Cardiac septum (tissue), 1 donor: ENCODE measurements at places on chromosomes 1 and 21. TPM values are rescaled to one million over a fixed set of nuclear protein-coding genes. Genes with fewer than 3 reads are reported as not detected.
A peak's percentile ranks its signal among the peaks of the same experiment; 100 is the strongest.

DNA sequence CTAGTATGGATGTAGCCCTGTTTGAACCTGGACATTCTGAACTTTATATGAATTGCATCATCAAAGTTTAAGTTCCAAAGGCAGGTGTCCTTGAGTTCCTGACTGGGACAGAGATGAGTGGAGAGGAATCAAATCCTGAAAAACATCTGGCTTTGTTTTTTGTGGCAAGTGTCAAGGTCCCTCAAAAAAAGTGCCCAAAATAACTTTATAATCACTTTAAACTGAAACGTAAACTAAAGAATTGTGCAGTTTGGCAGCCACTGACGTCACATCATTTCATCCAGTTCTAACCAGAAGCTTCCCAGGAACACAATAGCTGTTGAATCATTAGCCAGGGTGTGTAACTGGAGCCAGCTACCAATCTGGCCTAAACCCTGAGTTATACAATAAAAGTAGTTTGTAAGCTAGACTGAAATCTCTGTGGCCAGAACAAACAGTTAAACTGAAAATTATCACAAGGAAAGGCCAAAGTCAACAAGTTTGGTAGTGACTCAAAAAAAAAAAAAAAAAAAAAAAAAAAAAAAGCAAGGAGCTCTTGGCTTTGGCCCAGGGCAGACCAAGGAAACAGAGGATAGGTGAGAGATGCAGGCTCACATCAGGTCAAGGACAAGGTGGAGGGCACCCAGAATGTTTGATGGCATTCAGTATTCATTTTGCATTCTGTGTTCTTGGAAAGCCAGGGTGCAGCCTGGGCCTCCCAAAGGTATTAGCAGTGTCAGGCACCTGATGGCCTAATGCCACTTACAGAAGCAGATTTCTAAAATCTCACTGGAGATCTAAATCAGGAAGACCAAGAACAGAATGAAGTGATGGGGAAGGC lies 74.3 kb downstream of the TNFSF18 start:
- no peak for DNase-seq

DNA sequence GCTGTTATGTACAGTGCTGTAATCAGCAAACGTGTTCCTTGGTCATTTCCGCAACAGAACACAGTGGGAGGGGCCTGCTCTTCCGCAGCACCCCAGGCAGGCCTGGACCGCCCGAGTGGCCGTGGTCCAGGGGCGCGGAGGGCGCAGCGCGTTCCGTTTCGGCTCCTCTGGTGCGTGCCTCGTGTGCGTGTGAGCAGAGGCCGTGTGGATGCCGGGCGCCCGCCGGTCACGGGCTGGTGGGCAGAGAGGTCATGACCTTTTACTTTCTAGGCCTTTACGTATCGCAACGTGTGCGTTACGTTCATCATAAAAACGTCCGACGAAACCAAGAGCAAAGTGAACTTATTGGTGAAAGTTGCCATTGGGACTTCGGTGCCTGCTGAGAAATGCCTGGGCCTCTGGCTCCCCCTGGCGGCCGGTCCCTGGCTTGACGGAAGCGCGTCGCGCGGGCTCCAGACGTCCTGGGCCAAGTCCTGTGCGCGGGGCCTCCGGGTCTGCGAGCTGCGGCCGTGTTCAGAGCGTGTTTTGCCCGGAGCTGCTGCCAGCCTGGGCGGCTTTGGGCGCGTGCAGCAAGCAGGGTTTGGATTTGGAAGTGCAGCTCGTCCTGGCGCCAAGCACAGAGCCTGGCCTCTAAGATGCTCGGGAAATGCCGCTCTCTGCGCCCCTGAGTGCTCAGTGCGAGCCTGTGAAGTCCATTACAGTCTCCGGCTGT lies 34.4 kb downstream of the COL18A1 start:
- DNase-seq, result peak; percentile 93

Gene STYXL2
- total RNA-seq, result 462 TPM

DNA sequence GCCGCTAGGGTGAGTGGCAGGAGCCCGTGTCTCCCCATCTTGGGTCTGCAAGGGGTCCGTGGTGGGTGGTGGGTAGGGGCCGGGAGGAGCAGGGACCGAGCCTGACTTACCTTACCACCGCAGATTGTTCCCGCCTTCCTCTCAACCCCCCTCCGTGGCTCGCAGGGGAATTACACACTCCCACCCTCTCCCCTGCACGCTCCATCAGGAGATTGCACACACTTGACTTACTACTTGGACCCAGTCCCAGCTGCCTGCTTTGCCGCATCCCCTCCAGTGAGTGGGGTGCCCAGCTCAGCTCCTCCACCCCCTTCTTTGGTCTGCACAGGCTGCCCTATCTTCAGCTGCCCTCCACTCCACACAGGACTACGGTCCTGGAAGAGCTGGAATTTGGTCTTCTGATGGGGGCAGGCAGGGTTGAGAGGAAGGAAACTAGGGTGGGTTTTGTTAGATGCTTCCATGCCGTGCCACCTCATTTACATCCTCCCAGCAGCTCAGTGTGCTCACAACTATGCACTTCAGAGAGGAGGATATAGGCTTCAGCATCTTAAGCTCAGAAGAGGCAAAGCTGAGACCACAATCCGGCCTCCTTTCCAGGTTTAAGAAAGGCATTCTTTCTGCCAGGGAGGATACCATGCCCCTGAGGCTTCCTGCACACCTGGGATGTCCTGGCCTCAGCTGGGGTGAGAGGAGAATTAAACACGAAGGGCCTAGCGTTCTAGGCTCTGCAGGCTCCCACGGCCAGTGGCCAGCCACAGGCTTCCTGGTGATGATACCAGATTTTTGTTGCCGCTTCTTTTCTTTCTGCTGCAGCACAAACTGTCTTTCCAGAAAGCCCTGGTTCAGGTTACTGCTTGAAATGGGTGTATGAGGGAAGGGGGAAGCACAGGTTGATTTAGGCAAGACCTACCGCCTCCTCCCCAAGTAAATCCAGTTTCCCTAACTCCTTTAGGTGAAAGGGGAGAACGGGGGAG lies 2.3 kb downstream of the KCNC4 start:
- DNase-seq, result no peak

DNA sequence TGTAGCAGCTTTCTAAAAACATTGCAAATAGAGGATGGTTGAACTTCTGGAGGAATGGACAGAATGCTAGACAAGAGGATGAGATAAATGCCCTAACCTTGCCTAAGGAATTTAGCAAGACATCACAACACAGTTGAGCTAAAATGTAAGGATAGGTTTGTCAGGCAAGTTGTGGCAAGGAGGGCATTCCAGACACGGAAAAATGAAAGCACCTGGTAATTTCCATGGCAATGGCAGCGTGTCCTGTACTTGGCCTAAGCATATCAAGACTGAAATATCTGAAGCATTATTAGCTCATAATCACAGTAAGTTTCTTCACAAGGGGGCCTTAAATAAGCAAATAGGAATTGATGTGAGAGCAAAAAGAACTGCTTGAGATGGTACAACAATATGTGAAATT lies 105.1 kb upstream of the USP25 start:
- no peak for DNase-seq

DNA sequence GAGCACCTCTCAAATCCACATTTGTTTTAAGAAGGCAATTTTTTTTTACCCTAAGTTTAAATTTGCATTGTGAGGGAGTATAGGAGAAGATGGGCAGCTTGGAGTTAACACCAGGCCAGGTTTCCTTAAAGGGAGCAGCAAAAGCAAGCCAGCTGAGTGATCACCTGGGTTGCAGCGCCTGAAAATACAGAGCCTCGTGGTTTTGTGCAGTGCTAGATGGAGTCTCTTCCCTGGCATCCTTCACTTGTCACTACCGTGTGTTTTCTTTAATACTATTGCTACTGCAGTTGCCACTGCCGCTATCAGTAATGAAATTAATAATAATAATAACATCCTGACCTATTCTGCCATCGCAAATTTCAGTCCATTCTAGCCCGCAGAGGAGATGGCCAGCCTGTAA lies 35.2 kb upstream of the VAV3 start:
- DNase-seq, result no peak

DNA sequence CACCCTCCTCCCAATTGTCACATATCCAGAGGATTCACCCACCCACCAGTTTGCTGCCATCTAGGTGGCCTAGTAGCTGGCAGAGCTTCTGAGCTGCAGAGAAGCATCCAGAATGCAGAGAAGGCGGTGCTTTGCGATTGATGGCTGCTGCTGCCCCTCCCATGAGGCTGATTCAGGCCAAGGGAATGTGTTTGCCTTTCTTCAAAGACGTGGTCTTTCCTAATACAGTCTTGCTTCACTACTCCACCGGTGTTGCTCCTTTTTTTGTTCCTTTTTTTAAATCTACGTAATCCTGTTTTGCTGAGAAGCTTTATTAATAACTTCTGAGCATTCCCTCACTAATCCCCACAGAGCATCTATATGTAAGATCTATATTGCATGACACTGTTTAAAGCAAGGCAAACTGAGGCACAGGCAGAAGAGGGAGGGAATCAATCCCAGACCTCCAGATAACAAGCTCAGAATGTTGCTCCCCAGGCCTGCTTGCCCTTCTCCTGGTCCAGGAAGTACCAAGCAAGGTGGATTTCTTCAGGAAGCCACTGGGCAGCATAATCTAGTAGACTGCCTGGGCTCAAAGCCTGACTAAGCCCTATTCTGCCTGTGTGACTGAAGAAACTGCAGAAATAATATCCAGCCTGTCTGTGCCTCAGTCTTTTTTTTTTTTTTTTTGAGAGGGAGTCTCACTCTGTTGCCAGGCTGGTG lies 275.5 kb upstream of the FMN2 start:
- no peak for DNase-seq

DNA sequence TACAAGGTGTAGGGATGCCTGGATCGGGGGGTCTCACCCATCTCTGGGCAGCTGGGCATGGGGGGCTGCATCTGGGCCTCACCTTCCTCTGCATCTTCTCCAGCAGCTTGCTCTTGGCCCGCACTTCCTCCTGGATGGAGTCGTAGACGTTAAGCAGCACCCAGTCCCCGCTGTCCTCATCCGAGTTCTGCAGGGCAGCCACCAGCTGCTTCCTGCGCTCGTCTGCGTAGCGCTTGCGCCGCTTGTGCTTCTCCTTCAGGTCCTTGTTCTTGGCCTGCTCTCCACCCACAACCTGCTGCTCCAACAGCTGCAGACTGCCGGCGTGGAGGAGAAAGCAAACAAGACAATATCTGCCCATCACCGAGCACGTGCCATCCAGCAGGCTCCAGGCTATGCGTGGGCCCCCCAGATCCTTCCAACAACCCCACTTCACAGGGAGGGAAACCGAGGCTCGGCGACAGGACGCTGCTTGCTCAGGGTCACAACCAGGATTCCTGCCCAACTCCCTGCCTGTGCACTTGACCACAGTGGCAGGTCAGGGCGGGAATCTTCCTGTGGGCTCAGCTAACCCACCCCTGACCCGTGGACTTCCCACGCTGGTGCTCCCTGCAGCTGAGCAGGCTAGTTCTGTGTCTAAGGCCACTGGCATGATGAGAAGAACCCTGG lies 21.5 kb upstream of the DDOST start:
- DNase-seq, result no peak

Gene VTCN1
- total RNA-seq, result not detected

DNA sequence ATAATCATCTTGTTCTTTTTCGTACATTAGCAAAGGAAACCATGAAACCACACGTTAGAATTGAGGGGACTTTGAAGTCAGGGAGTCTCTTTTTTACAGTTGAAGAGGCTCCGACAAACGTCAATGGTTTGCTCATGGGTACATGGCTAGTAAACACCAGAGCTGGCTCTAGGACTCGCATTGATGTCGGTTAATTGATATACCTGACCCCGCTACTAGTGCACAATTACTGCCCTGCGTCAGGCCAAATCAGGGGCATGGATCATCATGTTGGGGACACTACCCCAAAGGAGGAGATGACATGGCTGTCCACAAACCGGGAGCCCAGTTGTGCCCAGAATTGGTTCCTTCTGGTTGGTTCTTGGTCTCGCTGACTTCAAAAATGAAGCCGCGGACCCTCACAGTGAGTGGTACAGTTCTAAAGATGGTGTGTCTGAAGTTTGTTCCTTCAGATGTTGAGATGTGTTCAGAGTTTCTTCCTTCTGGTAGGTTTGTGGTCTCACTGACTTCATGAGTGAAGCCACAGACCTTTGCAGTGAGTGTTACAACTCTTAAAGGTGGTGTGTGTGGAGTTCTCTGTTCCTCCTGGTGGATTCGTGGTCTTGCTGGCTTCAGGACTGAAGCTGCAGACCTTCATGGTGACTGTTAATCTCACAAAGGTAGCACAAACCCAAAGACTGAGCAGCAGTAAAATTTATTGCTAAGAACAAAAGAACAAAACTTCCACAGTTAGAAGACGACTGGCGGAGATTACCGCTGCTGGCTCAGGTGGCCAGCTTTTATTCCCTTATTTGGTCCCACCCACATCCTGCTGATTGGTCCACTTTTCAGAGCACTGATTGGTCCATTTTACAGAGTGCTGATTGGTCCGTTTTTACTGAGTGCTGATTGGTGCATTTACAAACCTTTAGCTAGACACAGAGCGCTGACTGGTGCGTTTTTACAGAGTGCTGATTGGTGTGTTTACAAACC lies 126.9 kb upstream of the ERRFI1 start:
- DNase-seq, result no peak
